ENCODE measurements at places on chromosomes 16 and 17.

DNA sequence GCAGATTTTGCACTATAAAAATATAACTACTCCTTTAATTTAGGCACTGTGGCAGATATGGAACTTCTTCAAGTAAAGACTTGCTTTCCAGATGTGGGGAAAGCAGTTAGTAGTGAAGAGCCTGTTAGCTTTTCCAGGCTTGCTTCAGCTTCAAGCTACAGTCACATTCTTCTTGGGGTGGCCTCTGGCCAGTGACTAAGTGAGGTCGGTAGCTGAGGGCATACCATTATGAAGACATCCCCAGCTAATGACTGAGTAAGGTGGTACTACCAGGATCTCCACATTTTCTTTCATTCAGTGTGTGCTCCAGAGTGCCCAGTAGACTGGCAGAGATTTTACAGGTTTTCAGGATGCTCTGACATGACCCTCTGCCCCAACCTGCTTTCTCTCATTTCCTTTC is 167.1 kb upstream of the KIF2B start:
- no peaks in the 10 kb centered on the region for H3K36me3 ChIP-seq
- H3K4me3 ChIP-seq, result no peak overlapping the region
- DNase-seq, result peak; percentile 32
- H3K27me3 ChIP-seq, result no peaks in the 10 kb centered on the region
- no peak overlapping the region for H3K27ac ChIP-seq
- no peaks in the 10 kb centered on the region for H3K4me1 ChIP-seq

DNA sequence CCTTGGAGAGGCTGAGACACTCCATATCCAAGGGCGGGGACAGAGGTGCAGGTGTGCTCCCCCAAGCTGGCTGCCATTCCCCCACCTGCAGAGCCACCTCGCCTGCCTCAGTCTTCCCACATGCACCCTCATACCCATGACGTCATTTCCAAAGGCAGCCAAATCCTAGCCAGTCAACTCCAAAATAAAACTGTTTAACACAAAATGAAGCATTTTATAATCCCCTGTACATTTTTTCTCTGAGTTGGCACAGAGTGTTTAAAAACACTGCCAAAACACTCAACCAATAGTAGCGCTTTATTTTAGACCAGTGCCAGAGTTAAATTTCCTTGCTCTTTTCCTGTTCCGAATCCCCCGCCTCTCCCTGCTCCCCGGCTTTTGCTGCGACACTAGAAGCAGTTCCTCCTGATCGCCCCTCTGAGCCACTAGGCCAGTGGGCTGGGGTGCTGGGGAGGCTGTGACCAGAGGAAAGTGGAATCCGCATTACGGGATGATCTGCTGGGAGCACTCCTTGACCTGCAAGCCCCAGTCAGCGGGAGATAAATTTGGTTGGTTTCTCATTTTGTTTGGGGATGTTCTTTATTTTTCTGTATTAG is 139.5 kb downstream of the ZNF423 start:
- H3K27ac ChIP-seq, result no peak overlapping the region
- H3K4me1 ChIP-seq, result no peaks in the 10 kb centered on the region
- no peak for DNase-seq
- no peak overlapping the region for H3K4me3 ChIP-seq

GRCh38 chr16:49625311-49626065 is 230.4 kb downstream of the ZNF423 start:
- H3K36me3 ChIP-seq, result no peaks in the 10 kb centered on the region
- no peak overlapping the region for H3K4me3 ChIP-seq
- DNase-seq, result no peak
- no peaks in the 10 kb centered on the region for H3K27me3 ChIP-seq
- peaks cover 4% of the 10 kb centered on the region for H3K4me1 ChIP-seq

DNA sequence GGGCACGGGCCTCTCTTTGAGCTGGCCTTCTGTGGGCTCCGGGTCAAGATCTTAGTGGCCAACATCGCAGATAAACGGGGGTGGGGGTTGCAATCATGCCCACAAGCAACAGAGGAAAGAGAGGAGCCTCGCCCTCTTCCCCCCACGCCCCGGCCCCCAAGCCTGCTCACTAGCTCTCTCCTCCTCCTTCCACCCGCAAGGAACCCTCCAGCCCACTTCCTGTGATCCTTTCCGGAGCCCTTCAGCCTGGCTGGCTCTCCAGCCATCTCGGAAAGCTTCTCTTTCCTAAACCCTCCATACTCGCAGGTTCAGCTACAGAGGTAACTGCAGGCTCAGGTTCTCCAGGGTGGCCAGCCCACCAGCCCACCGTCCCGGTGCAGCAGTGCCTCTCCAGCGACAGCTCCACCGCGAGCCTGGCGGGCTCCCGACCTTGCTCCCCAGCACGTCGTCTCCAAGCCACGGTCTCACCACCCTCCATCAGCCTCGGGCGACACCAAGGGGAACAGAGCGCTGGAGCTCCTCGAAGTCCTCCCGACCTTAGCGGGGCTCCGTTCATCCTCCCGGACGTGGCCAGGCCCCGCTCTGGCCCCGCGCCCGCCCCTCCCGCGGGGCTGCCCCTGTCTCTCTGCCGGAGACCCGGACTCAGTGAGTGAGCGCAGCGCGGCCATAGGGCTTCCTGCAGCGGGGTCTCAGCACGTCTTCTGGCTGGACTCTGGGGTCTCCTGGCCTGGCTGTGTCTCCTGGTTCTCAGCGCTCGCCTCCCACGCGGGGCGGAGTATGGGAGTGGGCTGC is 12.9 kb upstream of the ODF4 start:
- DNase-seq, result peak; percentile 61
- H3K27me3 ChIP-seq, result no peaks in the 10 kb centered on the region
- H3K4me3 ChIP-seq, result peak overlapping the region; percentile 71
- no peak overlapping the region for H3K27ac ChIP-seq

- H3K4me3 ChIP-seq, result no peak overlapping the region
- peaks cover 9% of the 10 kb centered on the region for H3K36me3 ChIP-seq
- no peaks in the 10 kb centered on the region for H3K27me3 ChIP-seq
- H3K27ac ChIP-seq, result no peak overlapping the region
- H3K4me1 ChIP-seq, result peaks cover 7% of the 10 kb centered on the region
These were observed 134.9 kb downstream of the NLK start for GRCh38 chr17:28177351-28177750.

Data from GM23248 (cell line).